ENCODE measurements at places on chromosomes 1 and 21. TPM values are rescaled to one million over a fixed set of nuclear protein-coding genes. Genes with fewer than 3 reads are reported as not detected.

The CELA2B gene
- 3.6 TPM for polyA plus RNA-seq

GRCh38 chr1:74689621-74690363 lies 16.2 kb upstream of the ERICH3 start:
- DNase-seq = peak; percentile 77

GRCh38 chr1:180507795-180508724 lies 5.7 kb upstream of the ACBD6 start:
- no peak for DNase-seq

DNA sequence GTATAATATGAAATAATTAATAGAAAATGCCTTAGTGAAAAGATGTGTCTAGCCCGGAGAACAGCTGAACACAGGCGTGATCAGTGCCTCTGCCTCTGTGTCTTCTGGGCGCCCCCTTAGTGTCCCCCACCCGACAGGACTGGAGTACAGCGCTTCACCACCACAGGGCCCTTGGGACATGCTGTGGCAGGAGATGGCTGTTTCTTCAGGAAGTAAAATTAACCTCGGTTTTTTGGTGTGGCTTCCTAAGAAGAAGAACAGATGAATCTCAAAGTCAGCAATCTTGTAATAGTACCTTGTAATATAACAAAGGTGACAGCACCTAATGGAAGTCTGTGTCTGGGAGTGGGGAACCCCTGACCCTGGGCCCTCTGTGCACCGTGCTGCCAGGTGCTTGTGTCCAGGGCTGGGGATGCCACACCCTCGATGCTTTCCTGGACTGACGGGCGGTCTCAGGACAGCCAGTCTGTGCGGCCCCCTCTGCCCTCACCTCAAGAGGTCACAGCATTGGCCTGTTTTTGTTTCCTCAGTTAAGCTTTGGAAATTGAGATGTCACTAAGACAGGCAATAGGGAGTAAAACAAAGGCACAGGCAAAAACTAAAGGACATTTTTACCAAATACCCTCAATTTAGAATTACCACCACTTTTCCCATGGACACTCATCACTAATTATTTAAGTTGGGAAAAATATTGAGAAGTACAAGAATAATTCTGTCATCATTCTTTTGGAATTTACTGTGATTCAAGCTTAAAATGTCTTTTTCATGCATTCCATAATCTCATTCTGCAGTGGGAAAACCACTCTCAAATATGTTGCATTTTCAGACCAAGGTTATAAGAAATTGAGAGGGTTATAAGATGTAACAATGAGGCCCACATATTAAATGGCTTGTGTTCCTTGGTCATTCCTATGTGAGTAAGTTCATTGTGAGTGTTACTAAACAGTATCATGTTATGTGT lies 79.3 kb downstream of the ADARB1 start:
- no peak for DNase-seq

The CD1D gene
- polyA plus RNA-seq = 0.91 TPM

DNA sequence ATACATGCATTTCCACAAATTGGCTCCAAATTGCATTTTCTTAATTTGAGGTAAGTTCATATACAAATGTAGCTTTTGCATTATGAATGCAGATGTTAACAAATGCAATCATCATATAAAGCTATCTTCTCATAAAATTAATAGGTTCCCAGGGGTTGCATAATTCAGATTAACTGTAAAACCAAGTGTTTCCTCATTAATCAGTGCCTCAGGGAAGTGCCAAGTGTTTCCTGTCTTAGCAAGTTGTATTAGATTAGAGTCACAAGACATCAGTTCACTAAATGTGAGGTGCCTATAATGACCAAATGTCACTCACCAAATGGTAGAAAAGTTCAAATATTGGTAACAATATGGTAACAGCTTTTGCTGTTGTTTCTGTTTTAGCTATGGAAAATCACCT lies 140.8 kb downstream of the PTGER3 start:
- DNase-seq = no peak

The APH1A gene
- 119 TPM for polyA plus RNA-seq

- no peak for DNase-seq
Observed at GRCh38 chr1:199383793-199384192, 643.7 kb upstream of the NR5A2 start.

The ADAMTS4 gene
- 8.6 TPM for polyA plus RNA-seq

DNA sequence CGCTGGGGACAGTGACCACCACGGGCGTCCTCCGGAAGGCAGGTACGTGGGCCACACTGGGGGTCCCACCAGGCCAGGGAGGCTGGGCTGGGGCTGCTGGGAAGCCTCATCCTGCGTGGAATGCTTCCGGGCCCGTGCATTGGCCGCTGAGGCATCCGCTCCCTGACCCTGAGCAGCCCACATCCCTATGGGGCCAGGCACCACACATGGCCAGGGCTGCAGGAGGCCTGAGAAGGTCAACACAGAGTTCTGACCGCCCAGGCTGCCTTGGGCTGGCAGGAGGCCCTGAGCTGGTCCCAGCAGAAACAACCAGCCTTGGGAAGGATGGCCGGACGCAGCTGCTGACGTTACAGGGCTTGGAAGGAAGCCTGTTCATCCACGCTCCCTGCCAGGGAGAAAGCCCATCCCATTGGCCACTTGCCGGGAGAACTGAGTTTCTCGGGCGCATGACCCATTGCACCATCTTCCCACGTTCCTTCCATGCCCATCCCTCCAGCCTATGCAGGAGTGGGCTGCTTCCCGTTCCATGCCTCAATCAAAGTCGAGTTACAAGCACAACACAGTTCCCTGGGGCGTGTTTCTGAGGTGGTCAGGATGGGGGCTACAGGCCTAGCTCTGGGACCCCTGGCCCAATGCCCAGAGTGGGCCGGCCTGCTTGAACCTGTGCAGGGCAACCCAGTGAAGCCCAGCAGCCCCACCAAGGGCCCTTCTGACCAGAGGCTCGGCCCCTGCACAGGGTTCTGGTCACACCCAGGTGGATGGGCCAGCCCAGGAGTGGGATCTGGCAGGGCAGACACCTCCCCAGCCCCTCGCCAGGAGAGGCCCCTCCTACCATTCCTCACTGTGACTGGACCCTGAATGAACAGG lies 31.7 kb downstream of the TRIM11 start:
- peak; percentile 89 for DNase-seq

The SPTA1 gene
- polyA plus RNA-seq = 3.2 TPM

DNA sequence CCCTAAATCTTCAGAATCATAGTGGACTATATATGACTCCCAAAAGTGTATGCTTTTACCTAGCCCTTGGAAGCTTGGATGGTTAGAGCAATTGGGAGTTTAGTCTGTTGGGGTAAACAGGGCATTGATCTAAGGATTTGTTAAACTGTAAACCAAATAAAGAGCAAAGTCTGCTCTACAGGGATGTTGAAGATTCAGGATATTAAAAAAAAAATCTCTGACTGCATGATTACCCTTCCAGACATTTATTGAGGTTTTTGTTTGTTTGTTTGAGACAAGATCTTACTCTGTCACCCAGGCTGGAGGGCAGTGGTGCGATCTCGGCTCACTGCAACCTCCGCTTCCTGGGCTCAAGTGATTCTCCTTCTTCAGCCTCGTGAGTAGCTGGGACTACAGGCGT lies 31.6 kb downstream of the PBX1 start:
- no peak for DNase-seq

GRCh38 chr21:45740491-45741357 lies 97.2 kb downstream of the PCBP3 start:
- DNase-seq = no peak

DNA sequence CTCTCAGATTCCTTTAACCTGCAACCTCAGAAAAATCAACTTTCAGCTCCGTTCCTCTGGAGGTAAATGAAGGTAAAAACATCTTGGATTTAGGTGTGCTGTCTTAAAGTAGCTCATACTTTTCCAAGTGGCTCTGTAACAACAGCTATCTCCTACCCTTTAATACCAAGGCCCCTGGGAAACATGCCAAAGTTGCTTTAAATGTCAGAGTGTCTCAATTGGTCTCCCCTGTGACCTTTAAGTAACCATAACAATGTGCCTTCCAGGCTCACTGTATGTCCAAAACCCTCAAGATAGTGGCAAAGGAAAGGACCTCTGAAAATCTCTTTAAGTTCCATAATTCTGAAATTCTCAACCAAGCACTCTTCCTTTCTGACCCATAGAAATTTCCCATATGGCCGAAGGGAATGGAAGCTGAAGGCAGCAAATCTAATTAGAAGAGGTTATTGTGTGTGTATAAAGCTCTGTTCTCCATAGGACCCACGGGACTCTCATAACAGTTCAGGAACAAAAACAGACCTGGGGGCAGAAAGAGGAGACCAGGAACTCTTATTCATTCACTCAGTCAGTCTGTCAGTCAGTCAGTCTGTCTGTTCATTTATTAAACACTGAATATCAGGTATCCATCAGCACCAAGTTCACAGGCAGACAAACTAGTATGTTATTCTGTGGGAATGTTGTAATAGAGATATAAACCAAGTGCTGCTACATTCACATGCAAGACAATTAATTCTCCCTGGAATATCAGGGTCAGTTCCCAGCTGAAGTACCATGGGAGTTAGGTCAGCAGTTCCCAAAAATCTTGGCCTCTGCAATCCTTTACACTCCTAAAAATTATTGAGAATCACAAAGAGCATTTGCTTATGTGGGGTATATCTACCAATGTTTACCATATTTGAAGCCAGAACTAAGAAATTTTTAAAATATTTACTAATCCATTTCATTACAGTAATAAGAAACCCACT lies 19.1 kb downstream of the ASTN1 start:
- peak; percentile 79 for DNase-seq

The LMOD1 gene
- 14.0 TPM for polyA plus RNA-seq

DNA sequence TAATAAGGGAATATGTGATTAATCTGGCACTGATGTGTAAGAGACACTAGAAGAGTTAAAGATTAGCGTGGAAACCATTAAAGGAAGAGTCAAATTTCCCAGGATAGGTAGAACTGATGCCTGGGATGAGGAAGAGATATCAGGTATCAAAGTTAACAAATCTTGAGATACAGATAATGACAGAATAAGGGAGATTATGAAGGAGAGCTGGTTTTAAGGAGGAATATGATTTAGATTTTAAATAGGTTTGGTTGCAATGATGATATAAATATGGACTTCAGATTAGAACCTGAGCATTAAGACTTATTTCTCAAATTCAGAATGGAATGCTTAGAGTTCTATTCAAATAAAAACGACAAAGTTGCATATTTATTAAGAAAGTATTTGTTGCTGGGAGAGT lies 26.2 kb downstream of the MAGI3 start:
- peak; percentile 75 for DNase-seq

The TSPAN2 gene
- polyA plus RNA-seq = 19.3 TPM

All from muscle of leg (tissue), 16 donors.